ENCODE measurements at places on chromosomes 12 and 14.

DNA sequence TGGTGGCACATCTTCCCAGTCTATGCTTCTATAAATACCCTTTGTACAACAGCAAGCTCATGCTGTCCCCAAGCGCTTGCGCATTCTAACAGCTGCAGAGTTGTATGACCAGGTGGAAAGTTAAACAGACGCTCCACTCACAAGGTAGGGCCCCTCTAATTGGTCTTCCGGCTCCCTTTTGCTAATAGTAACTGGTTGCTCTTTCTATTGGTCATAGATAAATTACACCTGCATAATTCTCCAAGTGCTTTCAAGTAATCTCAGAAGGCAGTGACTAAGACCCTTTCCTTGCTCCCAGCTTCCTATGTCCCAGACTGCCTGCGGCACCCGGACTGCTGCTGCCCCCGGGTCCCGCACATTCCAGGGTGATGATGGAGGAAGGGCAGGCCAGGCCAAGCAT, 6.1 kb upstream of the TSPAN9 start:
- no peak for DNase-seq

GRCh38 chr12:88113871-88114270, 28.0 kb downstream of the CEP290 start:
- DNase-seq: no peak

DNA sequence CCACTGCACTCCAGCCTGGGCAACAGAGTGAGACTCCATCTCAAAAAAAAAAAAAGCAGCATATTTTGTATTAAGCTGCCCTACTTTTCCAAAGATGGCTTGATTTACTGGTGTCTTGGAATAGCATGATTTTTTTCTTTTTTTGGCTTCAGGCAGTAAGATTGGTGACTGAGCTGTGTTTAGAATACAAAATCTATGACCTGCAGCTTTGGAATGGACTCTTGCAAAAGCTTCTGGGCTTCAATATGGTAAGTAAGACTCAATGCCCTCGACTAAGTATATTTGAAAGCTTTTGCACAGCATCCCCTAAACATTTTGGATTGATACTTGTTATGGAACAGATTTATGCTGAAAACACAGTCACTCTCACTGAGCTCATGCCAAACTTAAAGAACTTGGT, 87.8 kb downstream of the KNTC1 start:
- DNase-seq: no peak

- DNase-seq: no peak
Measured at GRCh38 chr12:46103559-46104383, 113.4 kb upstream of the SCAF11 start.
